Tibial nerve (tissue), 4 donors: ENCODE measurements at places on chromosomes 12 and 14. TPM values are rescaled to one million over a fixed set of nuclear protein-coding genes. Genes with fewer than 3 reads are reported as not detected.

Gene BRAP
- 18.0 TPM for total RNA-seq

Gene SPIC
- not detected for total RNA-seq

DNA sequence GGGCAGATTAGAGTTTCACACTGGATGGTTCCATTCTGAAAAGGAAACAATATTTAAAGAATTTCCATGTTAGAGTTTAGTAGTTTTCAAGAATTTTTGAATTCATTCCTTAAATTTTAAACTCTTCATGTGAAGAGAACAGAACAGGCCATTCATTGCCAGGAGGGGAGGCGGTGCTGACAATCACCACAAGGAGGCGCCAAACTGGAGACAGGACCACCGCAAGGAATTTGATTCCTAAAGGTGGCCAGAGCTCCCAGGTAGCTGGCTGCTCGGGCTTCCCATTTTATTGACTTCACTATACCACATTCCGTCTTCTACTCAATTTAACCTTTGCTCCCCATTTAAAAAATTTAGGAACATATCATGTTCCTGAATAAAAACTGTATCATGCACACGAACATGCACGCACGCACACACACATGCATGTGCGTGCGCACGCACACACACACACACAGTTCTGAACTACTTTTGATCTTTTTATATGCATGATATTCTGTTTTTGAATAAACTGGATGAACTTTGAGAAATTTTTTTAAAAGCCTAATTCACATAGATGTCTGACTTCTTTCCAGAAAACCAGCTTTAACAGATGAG lies 101.2 kb downstream of the NELL2 start:
- peak; percentile 13 for DNase-seq

DNA sequence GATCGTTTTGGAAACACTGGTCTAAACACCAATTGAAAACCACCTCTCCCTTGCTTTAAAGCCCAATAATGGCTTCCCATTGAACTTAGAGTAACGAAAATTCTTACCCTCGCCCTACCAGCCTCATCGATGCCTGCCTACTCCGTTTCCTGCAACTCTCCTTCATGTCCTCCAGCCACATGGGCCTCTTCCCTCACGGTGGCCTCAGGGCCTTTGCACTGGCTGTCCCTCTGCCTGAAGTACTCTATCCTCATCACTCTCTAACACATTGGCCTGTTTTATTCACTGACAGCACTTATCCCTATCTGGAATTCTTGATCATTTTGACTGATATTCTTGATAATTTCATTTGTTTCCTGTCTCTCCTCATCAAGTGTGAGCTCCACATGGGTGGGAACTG lies 46.8 kb downstream of the MOK start:
- DNase-seq, result no peak

GRCh38 chr12:20368114-20368650 lies at the start of gene PDE3A:
PDE3A (plus strand) TSS chr12:20368537; CDS start chr12:20369285, 748 bp downstream.
- DNase-seq, result peak; percentile 42

DNA sequence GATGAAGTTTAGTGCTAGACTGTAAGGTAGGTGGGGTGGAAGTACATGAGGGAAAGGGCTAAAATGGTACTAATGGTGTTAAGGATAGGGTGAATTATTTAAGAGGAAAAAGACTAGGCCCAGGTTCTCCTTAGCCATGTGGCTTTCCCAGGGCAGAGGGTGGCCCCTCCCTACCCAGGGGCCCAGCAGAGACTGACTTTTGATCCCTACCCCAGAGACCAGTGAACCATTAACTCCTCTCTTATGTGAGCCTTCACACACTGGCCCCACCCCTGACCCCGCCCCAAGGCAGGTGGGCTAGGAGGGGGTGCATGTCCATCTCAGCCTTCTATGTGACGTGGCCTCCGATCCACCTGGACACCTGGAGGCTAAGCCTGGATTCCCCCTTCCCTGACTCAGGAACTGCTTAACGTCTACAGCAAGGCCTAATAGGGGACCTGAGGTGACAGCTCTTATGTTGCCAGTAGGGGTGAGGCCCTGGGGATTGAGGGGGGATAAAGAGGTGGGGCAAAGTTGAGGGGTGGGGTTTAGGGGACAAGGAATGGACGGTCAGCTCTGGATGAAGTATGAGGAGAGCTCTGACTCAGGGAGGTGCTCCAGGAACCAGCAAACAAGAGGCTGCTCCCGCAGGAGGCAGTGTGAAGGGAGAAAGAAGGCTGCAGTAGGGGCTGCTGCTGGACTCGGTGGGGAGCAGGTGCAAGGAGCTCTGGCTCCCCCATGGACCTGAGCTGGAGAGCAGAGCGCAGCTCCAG lies 757 bp downstream of the SLC39A5 start:
- DNase-seq, result no peak
